T-helper 1 cell (primary cell): ENCODE measurements at places on chromosomes 1 and 21.

DNA sequence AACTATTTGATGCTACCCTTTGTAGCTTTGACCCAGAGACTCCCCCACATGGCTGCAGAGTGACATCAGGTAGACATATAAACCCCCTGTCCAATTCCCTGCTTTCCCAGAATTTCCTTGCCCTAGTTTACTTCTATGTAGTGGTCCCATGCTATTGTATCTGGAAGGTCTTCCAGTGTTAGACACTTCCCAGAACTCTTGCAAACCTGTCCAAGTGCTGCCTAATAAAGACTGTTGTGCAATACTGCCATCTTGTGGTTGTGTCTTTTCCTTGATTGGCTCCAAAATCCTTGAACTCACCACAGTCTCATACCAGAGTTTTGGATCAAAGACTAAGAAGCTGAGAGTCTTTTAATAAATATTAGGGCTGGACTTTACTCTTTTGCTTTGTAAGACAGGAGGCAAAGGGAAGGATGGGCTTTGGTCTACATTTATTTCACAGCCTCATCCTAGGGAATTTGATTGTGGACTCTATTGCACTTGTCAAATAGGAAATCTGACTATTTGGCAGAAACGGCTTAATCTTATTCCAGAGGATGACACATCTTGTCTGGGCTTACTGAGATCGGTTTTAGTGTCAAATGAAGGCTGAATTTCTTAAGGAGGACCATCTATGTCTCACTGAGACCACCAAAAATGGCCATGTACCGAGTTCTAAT is 169.9 kb downstream of the LRRC7 start:
- no peak for DNase-seq

DNA sequence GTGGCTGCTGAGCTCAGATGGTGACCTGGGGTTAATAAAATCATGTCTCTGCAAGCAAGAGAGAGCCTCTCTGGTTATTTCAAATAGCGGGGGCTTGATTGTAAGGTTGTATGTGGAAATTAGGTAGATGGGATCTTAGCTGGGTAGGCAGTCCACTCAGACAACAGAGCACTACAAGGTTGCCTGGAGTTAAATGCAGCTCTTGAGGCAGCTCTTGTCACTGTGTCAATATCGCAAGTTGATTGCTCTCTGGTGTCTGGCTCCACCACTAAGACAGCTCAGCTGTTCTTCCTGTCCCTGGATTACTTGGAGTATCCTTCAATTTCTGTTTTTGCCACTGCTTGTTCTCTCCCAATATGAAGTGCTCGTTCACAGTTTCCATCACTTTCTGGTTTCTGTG is 93.8 kb downstream of the C21orf91 start:
- no peak for DNase-seq

- no peak for DNase-seq
Measured at GRCh38 chr1:234769986-234770795, 160.2 kb upstream of the IRF2BP2 start.

DNA sequence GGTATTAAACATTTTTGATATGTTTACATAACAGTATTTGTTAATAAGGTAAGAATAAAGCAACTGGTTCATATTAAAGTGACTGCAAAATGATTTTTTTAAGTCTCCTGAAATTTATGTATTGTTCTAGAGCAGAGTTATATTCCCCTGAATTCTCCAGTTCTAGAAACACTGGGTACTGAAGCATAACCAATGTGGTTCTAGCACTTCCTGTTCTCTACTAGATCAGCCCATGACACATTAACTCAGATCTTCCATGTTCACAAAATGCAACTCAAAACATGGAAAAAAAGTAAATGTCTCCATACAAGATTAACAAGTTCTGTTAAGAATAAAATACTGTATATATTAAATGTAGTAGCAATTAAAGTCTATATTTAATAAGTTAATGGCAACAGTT is 3.9 kb downstream of the NEGR1 start:
- no peak for DNase-seq

- no peak for DNase-seq
Measured at GRCh38 chr1:204733869-204734596, 48.5 kb upstream of the LRRN2 start.

DNA sequence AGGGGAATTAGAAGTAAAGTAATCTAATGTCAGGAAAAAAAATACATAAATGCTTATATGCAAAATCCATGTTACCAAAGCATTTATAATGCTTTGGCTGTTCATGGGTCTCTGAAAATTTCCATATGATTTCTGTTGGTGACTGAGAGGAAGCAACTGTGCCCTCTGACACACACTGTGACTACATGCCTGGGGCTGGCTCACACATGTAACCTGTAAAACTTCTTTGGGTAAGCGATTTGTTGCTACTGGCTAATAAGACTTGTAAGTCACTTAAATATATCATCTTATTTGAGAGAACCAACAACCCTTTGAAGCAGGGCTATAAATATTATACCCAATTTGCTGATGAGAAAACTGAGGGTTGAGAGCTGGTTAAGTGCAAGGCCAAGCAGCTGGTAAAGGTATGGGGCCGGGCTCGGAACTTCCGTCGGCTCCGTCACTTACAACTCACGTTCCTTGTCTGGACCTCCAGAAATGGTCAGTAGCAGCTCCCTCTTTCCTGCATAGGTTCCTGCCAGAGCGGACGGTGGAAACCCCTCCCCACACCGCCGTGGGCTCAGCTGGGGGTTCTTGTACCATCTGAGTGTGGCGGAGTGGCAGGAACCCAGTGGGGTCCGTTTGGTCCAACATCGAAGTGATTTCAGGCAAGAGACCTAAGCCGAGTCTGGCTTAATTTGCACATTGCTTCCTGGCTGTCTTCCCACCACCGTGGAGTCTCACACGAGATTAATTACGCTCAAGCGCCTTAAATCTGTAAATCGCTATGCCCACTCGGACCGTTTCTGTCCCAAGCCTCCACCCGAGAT is 714 bp downstream of the DFFA start:
- DNase-seq = no peak

- no peak for DNase-seq
Measured at GRCh38 chr1:9211291-9211811, 23.2 kb upstream of the H6PD start.

GRCh38 chr1:157584503-157584902 is 13.4 kb downstream of the FCRL4 start:
- no peak for DNase-seq

DNA sequence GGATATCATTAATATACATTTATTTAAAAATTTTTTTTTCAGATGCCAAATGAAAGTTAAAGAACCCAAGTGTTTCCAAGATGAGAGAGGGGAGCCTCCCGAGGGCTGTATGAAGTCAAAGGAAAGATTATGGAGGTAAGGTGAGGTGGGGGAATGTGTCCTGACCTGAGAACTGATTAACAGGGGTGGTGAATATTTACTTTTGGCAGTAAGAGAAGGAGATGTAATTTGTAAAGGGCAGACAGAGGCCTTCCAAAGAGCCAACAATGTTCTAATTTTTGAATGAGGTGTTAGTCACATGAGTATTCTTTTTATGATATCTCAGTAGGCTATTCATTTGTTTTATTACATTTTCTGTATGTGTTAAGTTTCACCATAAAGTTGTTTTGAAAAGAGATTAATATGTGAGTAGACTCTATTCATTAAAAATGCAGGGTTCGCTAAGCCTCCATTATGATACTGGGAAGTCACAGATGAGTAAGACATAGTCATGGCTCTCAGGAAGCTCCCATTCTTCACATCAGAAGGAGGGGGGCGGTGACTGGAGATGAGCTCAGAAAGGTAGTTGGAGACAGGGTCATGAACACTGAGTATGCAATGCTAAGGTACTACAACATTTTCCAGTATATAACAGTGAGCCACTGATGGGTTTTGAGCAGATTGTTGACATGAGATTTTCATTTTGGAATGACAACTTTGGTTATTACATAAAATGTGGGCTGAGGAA is 62.4 kb upstream of the TNFSF18 start:
- no peak for DNase-seq

DNA sequence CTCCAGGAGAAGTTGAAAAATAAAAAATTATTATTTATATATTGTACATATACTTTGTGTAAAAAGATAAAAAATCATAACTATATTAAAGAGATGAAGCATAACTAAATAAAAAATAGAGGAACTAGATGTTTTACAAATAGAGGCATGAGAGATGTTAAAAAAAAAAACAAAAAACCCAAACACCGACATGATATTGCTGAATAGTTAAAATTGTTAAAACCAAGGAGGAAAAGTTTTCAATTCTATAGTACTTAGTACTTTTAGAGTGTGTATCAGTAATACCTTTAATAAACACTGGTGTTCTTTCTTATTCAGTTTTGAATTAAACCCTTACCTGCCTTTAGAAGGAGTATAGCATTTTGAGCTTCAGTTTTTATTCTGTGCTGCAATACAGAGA is 32.1 kb downstream of the BACH1 start:
- no peak for DNase-seq

- DNase-seq = no peak
Measured at GRCh38 chr1:110262846-110263631, 52.9 kb downstream of the KCNC4 start.

- no peak for DNase-seq
Measured at GRCh38 chr1:118948846-118949245, 39.3 kb downstream of the TBX15 start.

- no peak for DNase-seq
Measured at GRCh38 chr1:45340816-45341466, 701 bp upstream of the MUTYH start.

- DNase-seq = no peak
Measured at GRCh38 chr1:229325401-229325800, 17.4 kb downstream of the CCSAP start.

GRCh38 chr21:46650476-46651098 is 15.1 kb downstream of the PRMT2 start:
- DNase-seq = no peak

DNA sequence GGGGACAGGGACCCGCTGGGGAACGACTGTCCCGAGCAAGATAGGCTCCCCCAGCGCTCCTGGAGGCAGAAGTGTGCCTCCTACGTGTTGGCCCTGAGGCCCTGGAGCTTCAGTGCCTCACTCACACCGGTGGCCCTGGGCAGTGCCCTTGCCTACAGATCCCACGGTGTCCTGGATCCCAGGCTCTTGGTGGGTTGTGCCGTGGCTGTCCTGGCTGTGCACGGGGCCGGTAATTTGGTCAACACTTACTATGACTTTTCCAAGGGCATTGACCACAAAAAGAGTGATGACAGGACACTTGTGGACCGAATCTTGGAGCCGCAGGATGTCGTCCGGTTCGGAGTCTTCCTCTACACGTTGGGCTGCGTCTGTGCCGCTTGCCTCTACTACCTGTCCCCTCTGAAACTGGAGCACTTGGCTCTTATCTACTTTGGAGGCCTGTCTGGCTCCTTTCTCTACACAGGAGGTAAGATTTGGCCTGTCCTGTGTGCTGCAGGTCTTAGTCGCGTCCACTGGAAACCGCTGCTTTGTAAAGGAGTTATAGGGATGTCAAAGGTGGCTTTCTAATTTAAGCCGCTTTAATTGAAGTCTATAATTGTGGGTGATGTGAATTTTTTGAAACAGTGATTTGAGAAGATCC is 717 bp downstream of the UBIAD1 start:
- DNase-seq = no peak

DNA sequence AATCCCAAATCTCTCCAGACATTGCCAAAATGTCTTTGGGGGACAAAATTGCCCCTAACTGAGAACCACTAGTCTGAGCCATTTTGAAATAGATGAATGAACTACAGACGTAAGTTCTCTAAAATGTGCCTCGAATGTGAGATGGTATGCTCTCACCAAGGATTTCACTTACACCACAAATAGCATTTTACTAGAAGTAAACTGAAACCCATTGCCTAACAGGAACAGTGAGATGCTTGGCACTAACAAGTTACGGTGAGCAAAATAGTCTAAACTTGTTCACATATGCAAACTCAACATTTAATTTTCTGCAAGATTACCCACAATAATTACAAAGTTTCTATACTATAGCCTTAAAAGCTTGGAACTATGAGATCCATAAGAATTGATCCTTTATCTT is 343.6 kb upstream of the ESRRG start:
- no peak for DNase-seq

DNA sequence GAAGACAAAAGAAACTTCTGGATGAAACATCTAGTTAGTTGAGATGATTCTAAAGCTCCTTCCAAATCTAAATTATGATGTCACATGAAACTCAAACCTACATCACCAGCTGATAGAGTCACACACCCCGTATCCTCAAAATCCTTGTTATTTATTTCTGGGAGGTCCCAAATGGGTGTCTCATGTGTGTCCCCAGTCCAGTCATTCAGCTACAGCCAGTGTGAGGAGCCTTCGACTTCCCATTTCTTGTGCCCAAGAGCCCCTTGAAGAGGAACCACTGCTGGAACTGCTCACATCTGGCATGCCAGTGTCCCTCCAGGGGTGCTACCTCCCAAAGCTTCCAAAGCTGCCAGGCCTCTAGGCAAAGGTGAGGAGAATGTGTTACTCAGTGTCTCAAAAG is 32.5 kb upstream of the KCNA3 start:
- DNase-seq = no peak
